Stimulated activated CD4-positive, alpha-beta T cell treated with anti-CD3 and anti-CD28 coated beads, Interleukin-1b, Interleukin-23, amount 100 ng/mL, for 4 hours (primary cell): ENCODE measurements at places on chromosomes 3 and 15.

DNA sequence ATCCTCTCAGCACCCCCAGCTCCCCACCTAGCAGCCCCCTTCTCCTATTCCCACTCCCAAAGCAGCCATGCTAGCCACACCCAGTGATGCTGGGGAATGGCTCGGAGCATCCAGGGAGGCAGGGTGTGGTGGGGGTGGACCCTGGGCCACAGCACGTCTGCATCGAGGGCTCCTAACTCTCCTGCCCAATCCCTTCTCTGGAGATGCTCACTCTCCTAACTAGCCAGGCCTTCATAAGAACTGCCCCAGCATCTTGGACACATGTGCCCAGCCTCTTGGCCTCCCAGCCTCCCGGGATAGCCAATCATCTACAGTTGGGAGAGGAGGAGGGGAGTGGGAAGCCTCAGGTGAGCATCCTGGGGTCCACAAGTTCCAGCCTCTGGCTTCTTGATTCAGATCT, 2.7 kb downstream of the PCBP4 start:
- no peak for DNase-seq

DNA sequence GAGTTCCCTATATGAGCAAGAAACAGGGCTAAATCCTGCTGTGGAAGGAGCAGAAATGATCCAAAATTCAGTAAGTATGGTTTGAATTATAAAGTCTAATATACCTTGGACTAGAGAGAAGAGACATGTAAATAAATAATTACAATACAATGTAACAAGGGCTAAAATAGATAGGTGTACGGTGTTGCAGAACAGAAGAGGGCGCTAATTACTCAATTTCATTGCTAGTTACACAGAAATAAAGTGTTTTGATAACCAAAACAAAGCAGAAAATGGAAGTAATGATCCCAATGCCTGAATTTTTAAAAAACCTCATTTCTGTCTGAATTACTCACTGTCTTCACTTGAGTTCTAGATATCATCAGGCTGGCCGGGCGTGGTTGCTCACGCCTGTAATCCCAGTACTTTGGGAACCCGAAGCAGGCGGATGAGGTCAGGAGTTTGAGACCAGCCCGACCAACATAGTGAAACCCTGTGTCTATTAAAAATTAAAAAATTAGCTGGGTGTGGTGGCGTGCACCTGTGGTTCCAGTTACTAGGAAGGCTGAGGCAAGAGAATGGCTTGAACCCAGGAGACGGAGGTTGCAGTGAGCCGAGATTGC, 8.3 kb upstream of the PLCH1 start:
- no peak for DNase-seq

GRCh38 chr3:124774327-124774718, 44.1 kb downstream of the UMPS start:
- DNase-seq: no peak

GRCh38 chr3:142098964-142099363, 50.4 kb downstream of the TFDP2 start:
- DNase-seq: no peak

DNA sequence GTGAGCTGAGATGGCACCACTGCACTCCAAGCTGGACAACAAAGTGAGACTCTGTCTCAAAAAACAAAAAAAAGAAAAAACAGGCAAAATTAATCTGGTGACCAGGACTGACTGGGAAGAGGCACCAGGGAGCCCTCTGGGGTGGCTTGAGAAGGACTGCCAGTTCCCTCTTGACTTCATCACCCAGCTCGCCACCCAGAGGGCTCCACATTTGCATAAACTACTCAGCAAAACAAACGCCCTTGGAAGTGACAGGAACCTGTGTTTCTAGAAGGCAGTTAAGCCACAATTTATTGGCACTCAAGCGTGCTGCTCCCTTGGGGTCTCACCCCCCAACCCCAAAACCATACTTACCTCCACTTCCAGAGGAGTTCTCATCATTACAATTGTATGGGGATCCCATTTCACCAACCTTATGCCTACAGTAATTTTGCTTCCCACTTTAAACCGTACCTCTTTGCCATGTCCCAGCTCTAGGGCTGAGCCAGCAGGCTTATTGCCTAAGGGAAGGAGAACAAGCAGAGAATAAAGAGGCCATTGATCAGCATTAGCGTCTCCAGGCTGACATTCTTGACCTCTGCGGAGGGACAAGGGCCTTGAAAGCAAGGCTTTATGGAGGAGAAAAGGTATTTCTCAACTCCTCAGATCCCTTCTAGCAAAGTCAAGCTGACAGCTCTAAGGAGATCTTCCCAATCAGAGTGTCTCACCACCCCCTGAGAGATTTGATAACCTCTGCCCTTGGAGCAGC, 357.4 kb downstream of the SHQ1 start:
- DNase-seq: no peak

GRCh38 chr15:71841563-71841962, 31.2 kb downstream of the NR2E3 start:
- no peak for DNase-seq

GRCh38 chr15:68821841-68822381, 1.2 kb upstream of the ANP32A start:
- DNase-seq: no peak
